ENCODE measurements at places on chromosomes 6 and 20. TPM values are rescaled to one million over a fixed set of nuclear protein-coding genes. Genes with fewer than 3 reads are reported as not detected.

MATN4 gene
- total RNA-seq = 0.13 TPM

C20orf144 gene
- not detected for total RNA-seq

DYNLT1 gene
- total RNA-seq = 37.5 TPM

GRCh38 chr20:41214202-41214601, 76.9 kb downstream of the PLCG1 start:
- no peak for DNase-seq

PDYN gene
- total RNA-seq = not detected

BTBD3 gene
- 20.3 TPM for total RNA-seq

PPP1R14C gene
- 0.08 TPM for total RNA-seq

GRCh38 chr20:4488407-4489339, 233.0 kb upstream of the PRND start:
- no peak for DNase-seq

FARS2 gene
- total RNA-seq = 20.0 TPM

DNA sequence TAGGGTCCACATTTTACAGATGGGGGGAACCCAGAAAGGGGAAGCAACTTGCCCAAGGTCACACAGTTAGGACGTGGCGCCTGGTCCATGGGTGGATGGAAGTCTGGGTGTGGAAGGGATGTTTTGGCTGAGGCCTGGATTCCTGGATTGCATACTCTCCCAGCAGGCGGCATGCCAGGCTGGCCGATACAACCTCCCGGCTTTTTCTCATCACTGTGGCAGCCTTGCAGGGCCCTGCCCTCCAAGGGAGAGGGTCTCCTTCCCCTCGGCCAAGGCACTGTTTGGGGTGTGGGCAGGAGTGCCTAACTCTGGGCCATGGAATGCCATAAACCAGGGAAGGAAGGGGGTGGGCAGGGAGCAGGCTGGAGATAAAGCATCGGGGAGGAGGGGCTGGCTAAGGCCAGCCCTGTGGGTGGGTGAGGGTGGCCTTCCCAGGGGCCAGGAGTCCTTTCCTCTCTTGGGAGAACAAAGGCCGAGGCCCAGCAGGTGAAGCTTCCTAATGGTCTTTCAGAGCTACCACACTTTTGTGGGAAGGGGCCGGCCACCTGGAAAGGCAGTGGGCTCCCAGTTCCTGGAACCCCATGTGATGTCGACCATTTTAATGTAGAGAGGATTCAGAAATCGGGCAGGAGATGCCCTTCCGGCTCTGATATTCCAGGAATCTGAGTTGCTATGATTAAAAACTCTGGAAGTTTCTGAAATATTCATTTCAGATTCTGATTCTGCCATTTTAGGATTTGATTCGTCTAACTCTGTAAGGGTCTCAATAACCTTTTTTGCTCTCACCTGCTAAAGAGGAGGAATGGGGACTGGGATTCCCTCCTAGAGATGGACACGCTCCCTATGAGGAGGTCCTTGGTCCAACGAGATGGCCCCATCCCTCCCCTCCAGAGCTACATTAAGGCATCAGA, 4.2 kb downstream of the FOXS1 start:
- no peak for DNase-seq

DNA sequence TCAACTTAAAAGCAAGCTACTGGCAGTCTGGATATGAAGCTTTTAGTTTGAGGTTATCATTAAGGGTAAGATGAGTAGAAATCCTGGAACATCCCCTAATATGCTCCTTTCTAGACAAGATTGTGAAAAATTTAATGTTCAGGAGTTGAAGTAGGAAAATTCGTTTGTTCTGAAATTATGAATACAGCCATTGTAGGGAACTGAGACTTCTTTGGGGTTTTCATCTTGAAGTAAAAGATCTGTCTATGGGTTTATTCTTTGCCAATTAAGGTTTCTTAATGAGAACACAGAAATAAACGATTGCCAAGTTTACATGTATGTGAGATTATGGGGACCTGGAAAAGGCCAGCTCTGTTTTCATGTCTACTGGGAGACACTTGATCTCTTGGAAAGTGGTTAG, 225.6 kb upstream of the MOCS1 start:
- DNase-seq = no peak

BTN1A1 gene
- not detected for total RNA-seq

ENTPD6 gene
- 211 TPM for total RNA-seq

DNA sequence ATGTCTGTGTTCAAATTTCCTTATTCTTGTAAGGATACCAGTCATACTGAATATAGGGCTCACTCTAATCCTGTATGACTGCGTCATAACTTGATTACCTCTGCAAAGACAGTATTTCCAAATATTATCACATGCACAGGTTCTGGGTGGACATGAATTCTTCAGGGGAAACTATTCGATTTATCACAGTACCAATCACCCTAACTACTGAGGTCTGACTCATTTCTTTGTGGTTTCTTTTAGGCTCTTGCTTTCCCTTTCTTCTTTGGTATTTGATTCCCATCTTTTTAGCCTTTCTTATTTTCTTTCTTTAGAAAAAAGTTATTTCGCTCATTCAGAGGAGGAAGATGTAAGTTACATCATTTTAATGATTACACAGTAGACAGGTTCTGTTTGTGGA, 40.3 kb upstream of the TBX18 start:
- no peak for DNase-seq

SLC52A3 gene
- 33.7 TPM for total RNA-seq

DNA sequence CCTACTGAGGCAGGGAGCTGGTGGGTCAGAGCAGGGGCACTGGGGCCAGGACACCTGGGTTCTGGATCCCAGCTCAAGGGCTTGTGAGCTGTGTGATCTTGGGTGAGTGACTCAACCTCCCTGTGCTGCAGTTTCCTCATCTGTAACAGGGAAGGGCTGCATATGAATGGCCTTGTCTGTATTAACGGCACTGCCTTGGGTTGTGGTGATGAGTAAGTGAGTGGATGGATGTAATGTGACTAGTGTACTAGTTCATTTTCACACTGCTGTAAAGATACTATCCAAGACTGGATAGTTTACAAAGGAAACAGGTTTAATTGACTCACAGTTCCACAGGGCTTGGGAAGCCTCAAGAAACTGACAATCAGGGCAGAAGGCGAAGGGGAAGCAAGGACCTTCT, 233.5 kb downstream of the TAF4 start:
- no peak for DNase-seq

GRCh38 chr6:156767603-156768467, 9.3 kb upstream of the ARID1B start:
- DNase-seq = no peak

PHF20 gene
- 47.2 TPM for total RNA-seq

TOX2 gene
- total RNA-seq = 0.18 TPM

- peak; percentile 35 for DNase-seq
Observed at GRCh38 chr6:43924222-43924702, 154.3 kb downstream of the VEGFA start.

DNA sequence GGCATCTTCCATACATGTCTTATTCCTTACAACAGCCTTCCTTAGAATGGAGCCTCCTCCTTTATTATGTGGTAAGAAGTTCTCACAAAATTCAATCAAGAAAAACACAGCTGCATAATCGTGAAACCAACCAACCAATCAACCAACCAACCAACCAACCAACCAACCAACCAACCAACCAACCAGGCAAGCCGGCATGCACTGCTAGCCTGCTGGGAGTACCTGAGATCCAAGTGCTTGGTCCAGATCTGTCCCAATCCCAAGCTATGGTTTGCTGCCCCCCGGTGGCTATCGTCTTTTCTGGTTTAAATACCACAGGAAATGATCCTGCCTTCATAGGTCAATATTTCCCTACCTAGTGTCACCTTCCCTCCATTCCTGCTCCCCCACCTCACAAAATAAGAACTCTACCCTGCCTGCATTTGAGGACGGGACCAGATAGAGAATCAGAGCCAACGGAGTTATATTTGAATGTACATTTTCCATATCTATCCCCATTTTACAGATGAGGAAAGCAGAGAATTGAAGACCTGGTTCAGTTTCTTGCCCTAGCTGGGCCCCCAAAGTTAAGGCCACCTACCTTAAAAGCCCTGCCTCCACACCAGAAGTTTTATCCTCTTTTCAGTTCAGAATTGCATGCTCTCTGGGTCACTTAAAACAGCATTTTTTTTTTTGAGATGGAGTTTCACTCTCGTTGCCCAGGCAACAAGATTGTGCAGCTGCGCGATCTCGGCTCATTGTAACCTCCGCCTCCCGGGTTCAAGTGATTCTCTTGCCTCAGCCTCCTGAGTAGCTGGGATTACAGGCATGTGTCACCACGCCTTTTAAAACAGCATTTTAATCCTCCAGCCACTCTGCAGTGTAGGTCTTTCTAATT, 27.1 kb downstream of the RAB44 start:
- DNase-seq = peak; percentile 87

GRCh38 chr20:47086316-47086715, 191.7 kb downstream of the EYA2 start:
- DNase-seq = no peak

DNA sequence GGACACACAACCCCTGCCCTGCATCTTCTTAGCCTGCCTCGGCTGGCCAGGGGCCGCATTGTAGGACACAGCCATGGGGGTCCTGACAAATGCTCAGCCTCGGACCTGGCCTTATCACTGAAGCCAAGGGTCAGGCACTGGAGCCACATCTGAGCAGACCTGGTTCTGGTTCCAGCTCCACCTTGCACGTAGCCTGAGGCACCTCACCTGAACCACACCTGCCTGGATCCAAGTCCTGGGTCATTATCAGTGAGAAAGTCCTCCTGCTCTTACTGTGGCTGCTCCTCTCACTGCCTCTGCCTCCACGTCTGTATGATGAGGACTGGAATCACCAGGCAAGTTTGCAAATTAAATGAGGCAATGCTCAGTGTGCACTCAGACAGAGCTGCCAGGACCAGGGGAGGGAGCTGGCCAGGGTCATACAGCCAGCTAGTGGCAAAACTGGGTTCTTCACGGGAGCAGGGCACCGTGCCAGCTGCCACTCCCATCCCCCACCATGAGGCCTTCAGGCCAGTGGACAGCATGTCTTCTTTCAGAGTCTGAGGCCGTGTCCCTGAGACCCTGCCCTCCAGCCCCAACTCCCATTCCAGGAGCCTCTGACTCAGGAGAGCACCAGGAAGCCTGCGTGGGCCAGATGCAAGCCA, 40.2 kb downstream of the MRPL14 start:
- peak; percentile 26 for DNase-seq

- DNase-seq = no peak
Observed at GRCh38 chr6:360764-361373, 30.7 kb upstream of the IRF4 start.

GRCh38 chr20:3646651-3647050, 16.5 kb downstream of the GFRA4 start:
- DNase-seq = no peak

GRCh38 chr20:35908007-35908406, 46.3 kb downstream of the SCAND1 start:
- DNase-seq = no peak

GRCh38 chr6:90256698-90257485, 39.8 kb downstream of the BACH2 start:
- no peak for DNase-seq

GRCh38 chr20:23928788-23929187, 49.2 kb upstream of the CST5 start:
- DNase-seq = no peak

Measured in HT-29 (cell line).